ENCODE measurements at places on chromosomes 1 and 21.

- DNase-seq: no peak
These were observed 113.7 kb upstream of the WARS2 start for GRCh38 chr1:119254067-119254720.

DNA sequence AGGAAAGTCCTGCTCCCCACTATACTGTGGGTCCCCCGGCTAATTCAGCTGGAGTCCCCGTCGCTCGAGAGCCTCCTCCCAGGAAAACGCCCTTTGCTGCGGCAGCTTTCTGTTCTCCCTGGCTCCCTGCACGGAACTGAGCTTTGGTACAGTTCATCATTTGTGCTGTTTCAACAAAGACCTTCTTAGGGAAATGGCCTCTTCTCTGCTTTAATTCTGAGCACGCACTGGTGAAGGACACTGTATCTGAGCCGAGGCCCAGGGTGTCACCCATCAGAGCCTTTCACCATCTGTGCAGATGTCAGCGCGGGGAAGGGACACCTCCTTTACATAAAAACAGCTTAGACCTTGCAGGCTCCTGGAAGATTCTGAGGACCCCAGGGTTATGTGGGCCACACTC is 13.5 kb upstream of the PEX10 start:
- DNase-seq: no peak

DNA sequence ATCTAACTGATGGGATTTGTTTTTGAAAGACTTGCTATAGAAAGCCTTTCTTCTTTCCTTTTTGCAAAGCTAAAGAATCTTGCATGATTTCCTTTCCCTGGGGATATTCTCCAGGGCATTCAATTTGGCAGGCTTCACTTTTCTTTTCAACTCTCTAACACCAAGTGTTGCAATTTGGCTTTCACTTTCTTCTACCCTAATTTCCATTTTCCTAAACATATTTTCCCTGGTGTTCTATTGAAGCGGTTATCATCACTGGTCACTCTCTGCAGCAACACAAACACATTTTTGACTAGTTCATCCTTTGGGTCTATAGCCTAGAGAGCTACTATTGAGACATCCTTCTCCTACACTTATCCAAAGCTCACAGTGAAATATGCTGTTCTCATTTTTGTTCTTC is 424.5 kb downstream of the NEGR1 start:
- no peak for DNase-seq

DNA sequence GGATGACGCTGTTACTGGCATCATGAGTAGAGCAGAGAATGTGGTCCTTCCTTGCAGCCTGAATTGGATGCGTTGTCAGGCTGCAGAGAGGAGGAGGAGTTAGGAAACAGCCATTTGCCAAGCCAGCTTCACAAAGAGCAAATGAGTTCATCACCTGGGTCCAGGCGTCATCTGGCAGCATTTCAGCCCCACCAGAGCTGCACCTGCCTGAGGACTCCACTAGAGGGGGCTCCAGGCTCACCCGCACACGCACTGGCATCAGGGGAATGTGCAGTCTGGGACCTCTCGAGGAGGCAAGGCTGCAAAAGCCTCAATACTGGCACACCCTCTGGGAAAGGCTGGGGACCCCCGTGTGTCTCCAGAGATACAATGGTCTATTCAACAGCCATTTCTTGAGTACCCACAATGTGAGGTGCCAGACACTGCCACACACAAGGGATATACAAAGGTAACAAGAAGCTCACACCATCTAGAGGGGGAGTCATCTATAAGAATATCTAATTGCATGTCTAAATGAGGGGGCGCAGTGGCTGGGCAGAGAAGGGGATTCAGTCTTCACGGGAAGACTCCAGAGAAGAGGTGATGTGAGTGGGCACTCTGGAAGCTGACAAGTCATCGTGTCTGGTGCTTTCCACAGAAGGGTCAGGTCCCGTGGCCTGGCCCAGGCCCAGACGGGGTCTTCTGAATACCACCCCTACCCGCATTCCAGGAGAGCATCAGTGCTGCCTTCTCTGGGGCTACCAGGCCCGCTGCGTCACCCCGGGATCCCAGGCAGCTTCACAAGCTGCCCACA is 53.5 kb upstream of the CNTN2 start:
- peak; percentile 64 for DNase-seq

DNA sequence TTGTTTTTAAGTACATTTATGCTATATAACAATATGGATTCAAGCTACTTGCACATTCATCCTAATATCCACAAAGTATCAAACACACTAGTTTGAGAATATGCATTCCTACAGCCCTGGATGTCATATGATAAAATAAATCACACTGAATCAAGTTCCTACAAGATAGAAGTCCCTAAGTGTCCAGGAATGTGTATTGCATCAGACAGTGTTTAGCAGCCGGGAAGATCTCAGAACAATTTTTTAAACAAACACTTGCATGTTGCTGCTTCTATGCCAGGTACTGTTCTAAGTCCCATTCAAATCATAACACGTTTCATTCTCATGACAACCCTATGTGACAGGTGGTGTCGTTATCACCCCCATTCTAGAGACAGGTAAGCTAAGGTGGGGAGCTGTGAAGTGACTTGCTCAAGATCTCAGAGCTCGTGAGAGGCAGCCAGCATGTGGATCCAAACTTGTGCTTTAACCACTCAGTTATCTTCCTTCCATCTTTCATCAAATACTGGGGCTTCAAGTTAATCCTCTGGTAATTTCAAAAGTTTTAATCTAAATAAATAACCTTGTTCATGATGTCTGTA is 68.3 kb upstream of the KIF26B start:
- no peak for DNase-seq

- peak; percentile 74 for DNase-seq
These were observed 62.7 kb downstream of the ADARB1 start for GRCh38 chr21:45136927-45137611.

GRCh38 chr1:40703316-40703715 is 11.8 kb downstream of the NFYC start:
- DNase-seq: no peak

- no peak for DNase-seq
These were observed 185.4 kb downstream of the SEC16B start for GRCh38 chr1:177784409-177784808.

GRCh38 chr1:21567241-21568005 is 58.2 kb downstream of the ALPL start:
- DNase-seq: no peak

DNA sequence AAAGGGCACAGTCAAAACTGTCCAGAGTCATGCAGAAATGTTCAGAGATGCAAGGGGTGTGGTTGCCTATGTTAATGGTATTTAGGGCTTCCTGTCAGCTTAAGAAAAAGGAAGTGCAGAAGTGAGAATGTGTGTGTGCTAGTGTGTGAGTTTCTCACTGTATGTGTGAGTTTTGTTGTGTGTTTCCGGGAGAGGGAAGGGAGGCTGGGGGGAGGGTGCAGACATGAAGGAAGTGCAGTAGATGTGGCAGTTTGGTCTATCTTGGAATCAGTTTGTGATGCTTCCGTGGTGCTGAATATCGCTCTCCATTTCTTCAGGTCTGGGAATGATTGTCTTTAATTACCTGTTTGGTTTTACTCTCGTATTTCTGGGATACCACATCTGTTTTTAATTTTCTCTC is 16.5 kb upstream of the ATP6V1G3 start:
- DNase-seq: no peak

- DNase-seq: no peak
These were observed 26.4 kb downstream of the FAAH start for GRCh38 chr1:46420533-46420915.

- no peak for DNase-seq
These were observed 17.6 kb downstream of the PANK4 start for GRCh38 chr1:2508751-2509150.

DNA sequence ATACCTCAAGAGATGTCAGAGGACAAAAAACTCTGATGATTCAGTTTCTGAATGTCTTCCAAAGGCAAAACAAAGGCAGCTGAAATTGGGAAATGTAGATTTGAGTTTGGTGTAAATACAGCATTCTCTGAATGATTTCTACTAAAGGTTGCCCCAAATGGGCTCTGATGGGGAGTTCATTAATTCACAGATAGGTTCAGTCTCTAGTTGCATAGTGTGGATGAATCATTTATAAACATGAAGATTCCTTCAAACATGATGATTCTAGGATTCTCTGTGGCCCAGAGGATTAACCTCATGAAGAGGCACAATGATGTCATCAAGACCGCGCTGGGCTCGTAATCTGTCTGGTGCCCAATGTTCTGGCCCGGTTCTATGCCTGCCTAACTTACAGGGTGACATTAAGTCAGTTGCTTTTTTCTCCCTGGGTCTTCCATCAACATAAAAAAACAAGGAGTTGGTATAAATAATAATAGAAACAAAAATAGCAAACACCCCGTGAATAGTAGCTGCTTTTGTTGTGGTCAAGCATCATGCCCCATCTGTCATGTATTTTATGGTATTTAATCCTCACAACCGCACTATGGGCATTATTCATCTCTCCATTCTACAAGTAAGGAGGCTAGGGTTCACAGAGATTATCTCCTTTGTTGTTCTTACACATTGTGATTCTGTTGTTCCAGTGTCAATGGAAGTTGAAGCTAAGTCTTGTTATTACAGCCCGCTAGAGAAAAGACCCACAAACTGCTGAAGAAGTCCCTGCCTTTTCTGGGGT is 509.6 kb upstream of the USP24 start:
- peak; percentile 13 for DNase-seq

- DNase-seq: peak; percentile 63
These were observed 5.1 kb upstream of the LAMTOR5 start for GRCh38 chr1:110412576-110412975.

DNA sequence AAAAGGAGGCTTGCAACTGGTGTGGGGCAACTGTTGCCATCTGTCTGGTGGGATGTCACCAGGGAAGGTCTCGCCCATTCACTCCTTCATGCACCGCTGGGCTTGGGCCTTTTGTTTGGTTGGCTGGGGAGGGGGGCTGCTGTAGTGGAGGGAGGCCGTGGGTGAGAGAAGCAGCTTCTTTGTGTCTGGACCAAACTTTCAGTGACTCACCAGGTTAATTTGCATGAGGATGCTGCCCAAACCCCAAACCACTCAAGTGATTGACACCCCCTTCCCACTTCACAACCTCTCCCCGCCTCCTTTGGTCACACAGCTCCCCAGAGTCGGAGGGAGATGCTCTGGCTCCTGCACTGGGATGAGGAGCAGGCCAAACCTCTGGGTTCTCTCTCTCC is 19.7 kb downstream of the BTG2 start:
- DNase-seq: no peak

DNA sequence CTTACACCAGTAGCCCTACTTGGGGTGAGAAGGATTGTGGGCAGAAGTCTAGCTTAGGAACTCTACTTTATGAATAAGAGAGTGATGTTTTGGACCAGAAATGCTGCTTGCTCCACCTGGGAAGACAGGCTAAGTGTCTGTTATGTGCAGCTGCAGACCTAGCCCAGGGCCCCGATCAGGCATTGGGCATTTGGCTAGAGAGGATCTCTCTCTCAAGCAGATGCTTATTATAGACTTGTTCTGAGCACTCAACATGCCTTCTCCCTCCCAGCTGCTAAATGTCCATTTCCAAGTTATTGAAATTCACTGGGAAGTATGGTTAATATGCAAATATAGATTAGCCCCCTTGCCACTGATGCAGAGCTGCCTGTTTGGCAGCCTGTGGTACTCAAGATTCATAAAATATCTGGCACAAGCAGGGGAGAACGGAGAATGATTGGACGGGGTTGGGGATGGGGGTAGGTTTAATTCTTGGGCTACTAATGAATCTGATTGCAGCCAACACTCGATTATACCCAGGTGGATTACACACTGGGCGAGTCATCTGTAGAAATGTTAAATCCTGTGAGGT is 115.9 kb downstream of the KCND3 start:
- no peak for DNase-seq

DNA sequence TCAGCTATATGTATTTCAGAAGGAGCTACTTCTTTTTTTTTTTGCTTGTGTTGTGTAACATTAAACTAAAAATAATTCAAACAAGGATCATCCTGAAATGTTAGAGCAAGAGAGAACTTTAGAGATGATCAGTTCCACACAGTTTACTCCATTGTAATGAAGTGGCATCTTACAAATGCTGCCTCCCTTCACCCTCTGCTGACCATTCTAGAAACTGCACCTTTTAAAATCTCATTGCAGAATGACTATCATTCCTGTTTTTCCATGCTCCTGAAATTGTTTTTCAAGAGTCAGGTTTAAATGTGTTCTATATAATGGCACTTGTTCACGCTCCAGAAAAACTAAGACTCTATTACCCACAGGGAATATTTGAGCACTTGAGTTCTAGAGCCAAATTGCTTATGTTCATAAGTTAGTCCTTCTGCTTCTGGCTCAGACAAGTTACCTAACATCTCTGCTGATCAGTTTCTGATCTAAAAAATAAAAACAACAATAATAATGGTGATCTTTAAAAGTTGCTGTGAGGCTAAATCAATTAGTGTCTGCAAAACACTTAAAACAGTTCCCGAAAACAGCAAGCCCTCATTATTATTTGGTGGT is 21.5 kb upstream of the SLC44A5 start:
- DNase-seq: peak; percentile 37

DNA sequence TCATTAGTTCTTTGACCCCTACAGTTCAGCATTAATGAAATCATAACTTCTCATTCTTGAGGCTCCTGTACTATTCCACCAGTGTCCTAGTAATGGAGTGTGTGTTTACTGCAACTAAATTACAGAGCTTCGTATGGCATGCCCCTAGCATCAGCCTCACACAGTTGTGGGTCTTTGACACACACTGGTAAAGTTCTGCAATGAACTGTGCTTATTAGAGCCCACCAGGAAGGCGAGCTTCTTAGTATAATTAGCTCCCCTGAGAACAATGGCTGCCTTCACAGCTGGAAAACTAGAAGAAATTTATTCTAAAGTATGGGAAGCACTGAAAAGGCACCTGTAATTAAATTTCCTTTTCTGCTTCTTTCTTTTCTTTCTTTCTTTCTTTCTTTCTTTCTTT is 251.1 kb upstream of the RGS18 start:
- DNase-seq: no peak
